ENCODE measurements at places on chromosomes 2 and 18. TPM values are rescaled to one million over a fixed set of nuclear protein-coding genes. Genes with fewer than 3 reads are reported as not detected.

Gene MARS2
- total RNA-seq = 16.0 TPM

Gene MAP3K19
- not detected for total RNA-seq

Gene SLC8A1
- total RNA-seq = 0.75 TPM

DNA sequence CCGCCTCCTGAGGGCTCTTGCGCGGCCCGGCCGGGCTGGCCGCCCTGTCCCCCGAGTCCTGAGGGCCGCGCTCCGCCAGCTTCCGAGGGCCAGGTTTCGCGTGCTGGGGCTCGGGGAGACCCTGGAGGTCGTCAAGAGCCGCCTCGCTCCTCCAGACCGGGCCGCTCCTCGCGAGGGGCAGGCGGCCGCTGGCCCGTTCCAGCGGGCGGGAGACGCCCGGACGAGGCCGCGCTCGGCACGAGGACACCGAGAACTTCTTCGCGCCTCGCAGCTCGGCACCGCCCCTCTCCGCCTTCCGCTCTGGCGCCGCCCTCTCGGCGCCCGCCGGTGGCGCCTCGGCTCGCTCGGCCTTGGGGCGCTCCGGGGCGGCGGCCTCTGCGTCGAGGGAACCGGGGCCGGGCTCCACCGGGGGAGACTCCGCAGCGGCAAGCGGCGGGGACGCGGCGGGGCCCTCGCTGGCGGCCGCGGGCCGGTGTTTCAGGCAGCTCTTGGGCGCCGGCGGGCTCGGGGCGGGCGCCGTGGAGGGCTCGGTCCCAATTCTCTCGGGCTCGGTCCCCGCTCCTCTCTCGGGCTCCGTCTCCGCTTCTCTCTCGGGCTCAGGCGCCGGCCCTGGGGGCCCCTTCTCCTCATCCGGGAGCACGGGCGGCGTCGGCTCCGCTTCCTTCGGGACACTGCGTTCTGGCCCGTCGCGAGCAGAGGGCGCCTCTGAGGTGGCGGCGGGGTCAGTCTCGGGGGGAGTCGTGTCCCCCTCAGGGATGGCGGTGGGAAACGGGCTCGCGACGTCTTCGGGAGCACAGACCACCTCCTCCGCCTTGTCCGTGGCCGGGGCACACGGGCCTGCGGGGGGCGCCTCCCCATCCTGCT lies 91.6 kb upstream of the MGAT4A start:
- DNase-seq = peak; percentile 84

GRCh38 chr2:25692143-25692542 lies 18.8 kb upstream of the DTNB start:
- DNase-seq = no peak

- no peak for DNase-seq
Observed at GRCh38 chr2:50719837-50720696, 311.9 kb downstream of the NRXN1 start.

GRCh38 chr18:60981682-60982328 lies 351.4 kb upstream of the CDH20 start:
- no peak for DNase-seq

GRCh38 chr2:96594691-96595152 lies 43.4 kb downstream of the KANSL3 start:
- DNase-seq = no peak

DNA sequence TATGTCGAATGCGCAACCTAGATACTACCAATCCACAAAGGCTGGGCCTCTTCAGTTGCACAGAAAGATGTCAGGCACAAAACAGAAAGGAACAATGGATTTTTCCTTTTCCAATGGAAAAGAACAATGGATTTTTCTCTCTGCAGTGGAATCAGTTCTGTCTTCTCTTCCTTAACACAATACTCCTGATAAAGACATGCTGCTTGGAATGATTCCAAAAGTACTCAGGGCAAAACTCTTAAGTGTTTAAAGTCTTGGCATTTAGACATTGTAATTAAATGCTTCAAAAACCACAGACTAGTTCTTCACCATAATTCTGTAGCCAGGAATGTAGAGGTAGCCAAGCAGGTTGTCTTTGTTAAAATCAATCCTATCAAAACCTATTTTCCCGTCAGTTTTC lies 46.7 kb upstream of the FLACC1 start:
- no peak for DNase-seq

DNA sequence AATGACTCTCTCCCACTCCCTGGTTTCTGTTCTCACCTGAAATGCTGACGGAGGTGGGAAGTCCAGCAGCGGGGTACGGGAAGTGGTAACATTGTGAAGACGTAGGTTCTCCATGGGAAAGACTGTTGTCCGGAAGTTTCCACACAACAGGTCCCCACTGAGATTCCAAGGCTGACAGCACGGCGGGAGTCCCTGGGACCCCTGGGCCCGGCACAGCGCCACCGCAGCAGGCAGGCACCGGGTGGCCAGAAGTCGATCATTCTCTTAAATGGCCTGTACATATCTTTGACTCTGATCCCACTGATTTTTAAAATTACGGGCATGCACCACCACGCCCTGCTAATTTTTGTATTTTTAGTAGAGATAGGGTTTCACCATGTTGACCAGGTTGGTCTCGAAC lies 201.0 kb upstream of the SALL3 start:
- DNase-seq = no peak

GRCh38 chr2:23375448-23375847 lies 9.5 kb upstream of the KLHL29 start:
- DNase-seq = no peak

DNA sequence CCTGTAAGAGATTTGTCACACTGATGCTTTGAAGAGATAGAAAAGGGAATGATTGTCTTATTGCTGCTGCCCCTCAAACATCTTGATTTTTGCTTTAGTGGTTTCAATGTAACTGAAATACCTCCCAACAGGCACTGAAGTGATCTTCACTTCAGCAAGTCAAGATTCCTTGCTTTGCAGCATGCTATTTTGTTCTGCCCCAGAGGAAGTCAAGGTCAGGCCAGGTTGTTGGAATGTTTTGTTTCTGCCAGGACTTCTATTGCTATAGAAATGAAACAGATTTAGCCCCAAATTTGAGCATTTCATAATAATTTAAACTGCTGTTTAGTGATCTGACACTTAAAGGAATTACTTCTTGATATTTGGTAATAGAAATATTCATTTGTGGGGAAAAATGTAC lies 277.6 kb downstream of the ZNF804A start:
- DNase-seq = no peak

- DNase-seq = no peak
Observed at GRCh38 chr2:221088506-221088905, 483.6 kb downstream of the EPHA4 start.

GRCh38 chr2:56299171-56299691 lies 115.4 kb downstream of the CCDC85A start:
- DNase-seq = no peak

DNA sequence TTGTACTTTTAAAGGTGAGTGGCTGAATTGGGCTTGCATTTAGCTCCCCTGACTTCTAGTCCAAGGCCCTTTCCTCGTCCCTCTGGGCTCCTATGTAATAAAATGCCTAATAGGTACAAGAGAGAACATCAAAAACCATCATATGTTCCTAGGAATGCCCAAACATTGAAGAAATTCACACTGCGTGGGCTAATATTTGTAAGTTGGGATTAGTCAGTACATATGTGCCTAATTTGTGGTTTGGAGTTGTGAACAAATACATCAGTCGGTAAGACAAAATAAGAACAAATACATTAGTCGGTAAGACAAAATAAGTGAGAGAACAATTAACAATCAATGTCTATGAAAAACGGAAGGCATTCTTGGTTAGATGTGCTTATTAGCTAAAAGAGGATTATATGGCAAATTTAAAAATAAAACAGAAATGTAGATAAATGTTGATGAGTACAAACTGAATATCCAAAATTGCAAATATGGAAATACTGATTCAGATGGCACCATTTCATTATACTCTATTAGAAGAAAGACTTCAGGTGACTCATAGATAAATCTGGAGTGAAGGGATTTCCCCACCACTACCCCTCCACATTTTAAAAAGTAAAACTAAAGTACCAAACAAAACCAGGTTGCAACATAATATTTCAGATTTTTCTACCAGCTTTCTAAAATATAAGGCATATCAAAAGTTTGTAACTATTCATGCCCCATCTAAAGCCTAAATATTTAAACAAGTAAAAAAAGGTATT lies 325.4 kb downstream of the ZEB2 start:
- no peak for DNase-seq

DNA sequence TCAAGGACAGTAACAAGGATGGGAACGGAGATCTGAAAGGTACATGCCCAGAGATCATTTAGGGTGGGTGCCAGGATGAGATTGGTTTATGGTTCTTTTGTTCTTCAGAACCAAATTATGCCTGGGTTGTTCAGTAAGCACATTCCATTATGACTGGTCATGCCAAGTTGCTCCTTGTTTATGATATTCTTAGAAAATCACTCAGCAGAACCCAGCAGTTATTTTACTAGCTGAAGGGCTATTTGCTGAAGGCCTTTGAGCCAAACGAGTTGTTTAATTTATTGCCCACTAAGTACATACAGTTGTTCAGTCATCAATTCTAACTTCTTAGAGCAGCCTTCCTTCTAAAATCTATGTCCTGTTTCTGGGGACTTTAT lies 635 bp downstream of the SLC3A1 start:
- DNase-seq = no peak

- DNase-seq = no peak
Observed at GRCh38 chr18:79799619-79800370, 2.1 kb downstream of the KCNG2 start.
